ENCODE measurements at places on chromosomes 3 and 15.
A peak's percentile ranks its signal among the peaks of the same experiment; 100 is the strongest.

DNA sequence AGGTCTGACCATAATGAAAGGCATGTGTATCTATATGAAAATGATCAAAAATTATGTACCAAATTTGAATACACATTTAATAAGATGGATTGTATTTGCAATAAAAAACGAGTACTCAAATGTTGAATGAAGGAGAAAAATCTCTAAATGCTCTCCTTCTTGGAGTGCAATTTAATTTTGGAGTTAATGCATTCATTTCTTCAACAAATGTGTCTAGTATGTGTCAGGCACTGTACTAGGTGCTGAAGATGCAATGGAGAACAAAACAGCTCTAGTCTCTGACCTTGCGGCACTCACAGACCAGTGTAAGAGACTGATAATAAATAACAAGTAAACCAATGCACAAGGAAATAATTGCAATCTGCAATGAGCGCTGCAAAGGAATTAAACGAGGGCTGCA, 28.8 kb downstream of the CA12 start:
- no peak for DNase-seq

- no peak for DNase-seq
These were observed 16.3 kb downstream of the SNAPC5 start for GRCh38 chr15:66481107-66481856.

DNA sequence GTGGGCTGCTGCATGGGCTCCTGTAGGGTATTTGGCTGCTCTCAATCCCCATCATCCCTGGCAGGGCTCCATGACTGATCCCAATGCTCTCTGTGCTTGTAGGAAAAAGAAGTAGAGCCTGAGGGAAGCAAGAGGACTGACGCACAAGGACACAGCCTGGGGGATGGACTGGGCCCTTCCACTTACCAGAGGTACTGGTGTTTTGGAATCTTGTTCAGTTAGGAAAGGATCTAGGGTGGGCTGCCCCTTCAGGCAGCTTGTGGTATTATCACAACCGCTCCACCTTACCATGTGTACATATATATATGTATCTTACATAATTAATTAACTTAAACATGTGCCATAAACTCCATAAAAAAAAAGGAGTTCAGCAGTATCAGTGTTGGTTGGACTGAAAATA, 1.3 kb downstream of the SLC28A2 start:
- DNase-seq, result peak; percentile 8

- no peak for DNase-seq
These were observed 2.1 kb upstream of the PLSCR1 start for GRCh38 chr3:146546366-146546965.

DNA sequence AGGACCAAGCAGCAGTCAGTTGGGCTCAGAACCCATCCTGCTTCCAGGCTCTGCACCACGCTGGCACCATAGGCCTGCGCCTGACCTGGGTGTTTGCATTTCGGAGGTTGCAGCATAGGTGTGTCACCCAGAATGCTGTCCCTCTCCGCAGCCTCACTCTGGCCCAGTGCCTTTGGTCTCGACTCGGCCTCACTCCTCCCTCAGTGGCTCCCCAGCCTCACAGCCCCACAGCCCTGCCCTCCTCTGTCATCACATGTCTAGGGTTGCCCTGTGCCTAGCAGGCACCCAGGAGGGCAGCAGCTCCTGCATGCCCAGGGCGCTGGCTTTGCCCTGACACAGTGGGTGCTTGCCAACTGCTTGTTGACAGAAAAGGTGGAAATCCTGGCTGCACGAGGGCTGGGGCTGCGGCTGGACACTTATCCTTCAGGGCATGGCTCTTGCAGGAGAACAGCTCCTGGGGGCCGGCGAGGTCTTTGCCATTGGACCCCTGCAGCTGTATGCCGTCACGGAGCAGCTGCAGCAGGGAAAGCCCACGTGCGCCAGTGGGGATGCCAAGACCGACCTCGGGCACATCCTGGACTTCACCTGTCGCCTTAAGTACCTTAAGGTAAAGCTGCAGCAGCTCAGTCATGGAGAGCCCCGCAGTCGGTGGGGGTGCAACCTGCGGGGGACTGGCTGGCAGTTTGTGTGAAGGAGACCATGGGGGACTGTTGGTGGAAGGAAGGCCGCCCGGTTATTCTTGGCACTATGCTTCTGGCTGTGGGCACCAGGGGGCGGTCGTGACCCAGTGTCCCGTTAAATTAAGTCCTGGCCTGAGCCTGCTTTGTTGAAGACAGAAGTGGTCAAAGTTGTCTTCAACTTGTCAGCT, 16.2 kb downstream of the NISCH start:
- no peak for DNase-seq

- no peak for DNase-seq
These were observed 1.8 kb upstream of the SRGAP3 start for GRCh38 chr3:9251055-9251786.

- no peak for DNase-seq
These were observed 589 bp downstream of the EPB42 start for GRCh38 chr15:43219929-43220928.

- no peak for DNase-seq
These were observed 13.4 kb downstream of the BTD start for GRCh38 chr3:15614958-15615357.

- no peak for DNase-seq
These were observed 18.6 kb downstream of the THSD4 start for GRCh38 chr15:71133747-71134472.

DNA sequence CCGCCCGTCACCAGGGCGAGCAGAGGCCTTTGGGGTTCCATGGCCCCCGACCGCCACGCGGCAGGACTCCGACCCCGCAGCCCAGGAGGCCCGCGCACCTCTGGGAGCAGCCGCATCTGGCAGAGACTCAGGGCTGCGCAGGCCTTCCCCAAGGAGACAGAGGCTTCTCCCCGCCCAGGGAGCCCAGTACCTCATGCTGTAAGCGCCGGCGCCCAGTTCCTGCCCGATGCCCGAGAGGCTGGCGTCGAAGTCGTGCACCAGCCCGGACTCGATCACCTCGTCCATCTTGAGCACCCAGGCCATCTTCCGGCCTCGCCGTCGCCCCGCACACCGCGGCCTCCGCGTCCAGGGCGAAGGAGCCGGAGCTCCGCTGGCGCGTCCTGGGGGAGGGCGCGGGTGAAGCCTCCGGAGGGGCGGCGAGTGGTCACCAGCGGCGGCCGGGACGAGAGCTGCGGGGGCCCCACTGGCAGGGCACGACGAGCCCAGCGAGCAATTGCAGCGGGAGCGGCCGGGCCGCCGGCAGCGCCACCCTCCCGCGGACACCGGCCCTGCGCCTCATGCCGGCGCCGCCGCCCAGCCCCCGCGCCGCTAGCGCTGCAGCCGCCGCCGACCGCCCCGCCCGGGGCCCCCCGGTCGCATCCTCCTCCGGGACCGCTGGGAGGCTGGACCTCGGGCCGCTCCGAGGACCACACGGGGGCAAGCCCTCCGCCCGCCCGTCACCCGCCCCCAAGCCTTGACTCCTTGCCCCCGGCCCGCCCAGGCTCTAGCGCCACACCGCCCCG, 468 bp downstream of the UBP1 start:
- peak; percentile 66 for DNase-seq

DNA sequence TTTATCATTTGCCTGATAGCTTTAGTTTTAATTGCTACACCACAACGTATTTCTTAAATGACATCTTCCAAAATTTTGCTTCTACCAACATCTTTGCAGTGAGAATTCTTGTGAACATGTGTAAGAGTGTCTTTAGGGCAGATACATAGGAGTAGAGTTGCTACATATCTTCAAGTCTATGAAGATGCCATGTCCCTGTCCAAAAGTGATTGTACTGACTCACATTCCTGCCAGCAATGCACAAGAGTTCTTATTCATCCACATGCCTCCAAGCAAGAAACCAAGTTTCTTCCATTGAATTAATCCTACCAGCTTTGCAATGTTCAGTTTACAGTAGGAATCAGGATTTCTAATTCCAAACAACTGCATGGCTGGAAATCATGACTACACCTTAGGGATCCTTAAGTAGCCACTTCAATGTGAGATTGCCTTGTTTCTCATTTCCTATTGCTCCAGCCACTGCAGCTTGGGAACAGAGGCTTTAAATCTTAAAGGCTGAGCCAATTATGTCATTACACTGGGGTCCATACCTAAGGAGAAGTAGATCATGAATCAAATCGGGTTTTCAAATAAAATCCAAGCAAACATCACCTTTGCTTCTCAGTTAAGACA, 44.5 kb downstream of the BCL2L10 start:
- no peak for DNase-seq

- peak; percentile 54 for DNase-seq
These were observed 825 bp upstream of the RTP3 start for GRCh38 chr3:46496746-46497555.

- no peak for DNase-seq
These were observed 92.8 kb downstream of the OCA2 start for GRCh38 chr15:28006116-28006905.

GRCh38 chr15:58070801-58071418, 5.4 kb upstream of the ALDH1A2 start:
- no peak for DNase-seq

DNA sequence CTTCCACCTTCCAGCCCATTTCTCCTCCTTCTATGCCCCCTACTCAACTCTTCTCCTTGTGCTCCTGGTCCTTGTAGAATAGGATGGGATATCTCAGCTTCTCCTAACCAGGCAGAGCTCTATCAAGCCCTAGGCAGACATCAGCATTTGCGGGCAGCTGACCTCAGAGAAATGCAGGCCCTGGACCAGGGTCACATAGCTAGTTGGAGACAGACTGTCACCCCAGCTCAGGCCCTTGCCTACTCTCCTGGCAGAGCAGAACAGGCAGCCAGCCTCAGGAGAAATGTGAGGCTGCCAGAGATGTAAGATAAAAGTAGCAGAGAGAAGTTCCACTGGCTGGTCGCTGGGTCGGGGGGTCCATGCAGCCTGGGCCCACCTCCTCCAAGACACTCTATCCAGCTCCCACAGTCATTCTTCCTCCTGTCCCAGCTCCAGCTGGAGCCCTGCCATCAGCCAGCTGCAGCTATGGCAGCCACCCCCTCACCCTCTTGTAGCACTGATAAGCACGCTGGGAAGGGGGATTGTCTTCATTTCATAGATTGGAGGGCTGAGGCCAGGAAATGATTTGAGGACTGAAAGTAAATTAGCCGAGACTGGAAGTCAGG, 4.0 kb downstream of the CYP8B1 start:
- no peak for DNase-seq

DNA sequence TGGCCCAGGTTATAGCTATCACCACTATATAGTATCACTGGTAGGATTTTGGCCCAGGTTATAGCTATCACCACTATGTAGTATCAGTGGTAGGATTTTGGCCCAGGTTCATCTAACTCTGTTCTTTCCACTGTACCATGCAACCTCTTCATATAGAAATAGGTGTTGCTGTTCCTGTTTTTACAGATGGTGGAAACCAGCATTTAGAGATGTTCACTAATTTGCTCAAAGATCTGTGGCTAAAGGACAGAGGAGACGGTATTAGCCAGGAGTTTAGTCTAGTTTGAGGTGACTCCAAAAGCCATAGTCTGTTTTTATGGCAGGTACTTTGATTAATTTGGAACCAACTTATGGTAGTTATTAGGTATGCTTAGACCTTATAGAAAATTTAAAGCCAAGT, 3.1 kb downstream of the LRCH3 start:
- no peak for DNase-seq

DNA sequence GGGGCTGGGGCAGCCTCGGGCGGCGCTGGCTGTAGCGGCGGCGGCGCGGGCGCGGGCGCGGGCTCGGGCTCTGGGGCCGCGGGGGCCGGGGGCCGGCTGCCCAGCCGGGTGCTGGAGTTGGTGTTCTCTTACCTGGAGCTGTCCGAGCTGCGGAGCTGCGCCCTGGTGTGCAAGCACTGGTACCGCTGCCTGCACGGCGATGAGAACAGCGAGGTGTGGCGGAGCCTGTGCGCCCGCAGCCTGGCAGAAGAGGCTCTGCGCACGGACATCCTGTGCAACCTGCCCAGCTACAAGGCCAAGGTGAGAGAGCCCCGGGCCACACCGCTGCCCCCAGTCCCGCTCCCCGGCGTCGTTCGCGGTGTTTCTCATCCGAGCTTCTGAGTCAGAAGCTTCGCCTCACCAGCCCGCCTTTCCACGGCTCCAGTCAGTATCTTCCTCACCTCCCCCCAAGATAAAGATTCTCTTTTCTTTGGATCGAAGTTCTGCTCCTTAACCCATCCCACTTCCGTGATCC, 600 bp downstream of the FBXO45 start:
- peak; percentile 31 for DNase-seq

All from CD4-positive, alpha-beta T cell (primary cell).